ENCODE measurements at places on chromosomes 6 and 20. TPM values are rescaled to one million over a fixed set of nuclear protein-coding genes. Genes with fewer than 3 reads are reported as not detected.

DNA sequence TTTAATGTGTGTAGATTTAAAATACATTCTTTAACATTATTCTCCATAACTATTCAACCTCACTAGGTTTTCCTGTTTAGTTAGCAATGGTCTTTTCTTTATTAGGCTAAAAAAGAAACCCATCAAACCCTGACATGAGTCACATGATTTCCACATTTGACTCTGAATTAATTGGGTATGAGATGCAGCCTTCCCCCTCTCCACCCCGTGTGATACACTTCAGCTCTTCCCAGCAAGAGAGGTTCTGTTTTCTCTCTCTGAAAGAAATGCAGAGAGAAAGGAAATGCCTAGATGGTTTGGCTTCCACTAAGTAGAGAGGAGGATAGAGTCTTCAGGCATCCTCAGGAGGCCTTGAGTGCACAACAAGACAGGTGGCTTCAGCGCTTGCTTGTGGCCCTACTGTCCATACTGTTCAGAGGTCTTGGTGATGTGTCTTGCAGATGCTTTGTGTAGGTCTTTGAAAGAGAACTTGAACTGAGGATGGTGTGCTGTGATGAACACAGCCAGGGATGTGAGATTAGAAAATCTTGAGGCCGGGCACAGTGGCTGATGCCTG is 17.3 kb downstream of the FARS2 start:
- H3K27me3 ChIP-seq, result no peaks in the 10 kb centered on the region
- no peaks in the 10 kb centered on the region for H3K36me3 ChIP-seq
- no peak for DNase-seq
- no peak overlapping the region for H3K4me3 ChIP-seq
- no peak overlapping the region for H3K27ac ChIP-seq

DNA sequence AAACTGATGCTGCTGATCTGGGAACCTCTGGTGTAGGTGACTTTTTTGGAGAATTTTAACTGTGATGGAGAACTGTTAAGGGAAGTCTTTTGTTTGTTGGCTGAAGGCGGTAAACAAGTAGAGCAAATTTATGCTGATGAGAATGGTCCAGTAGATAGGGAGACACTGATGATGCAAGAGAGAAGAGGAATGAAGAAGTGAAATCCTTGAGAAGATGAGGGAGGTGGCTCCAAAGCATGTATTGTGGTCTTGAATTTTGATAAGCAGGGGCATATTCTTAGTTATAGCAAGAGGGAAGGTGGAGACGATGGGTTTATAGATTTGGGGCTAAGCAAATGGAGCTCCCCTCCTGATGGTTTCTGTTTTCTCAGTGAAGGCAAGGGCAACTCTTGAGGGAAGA is 22.0 kb downstream of the MAPK14 start:
- H3K4me1 ChIP-seq, result peaks cover 7% of the 10 kb centered on the region
- DNase-seq, result no peak
- H3K4me3 ChIP-seq, result no peak overlapping the region
- H3K27ac ChIP-seq, result 0 out of 2 replicates have a peak overlapping the region, but pooled peaks have one; percentile 10
- H3K27me3 ChIP-seq, result no peaks in the 10 kb centered on the region

DNA sequence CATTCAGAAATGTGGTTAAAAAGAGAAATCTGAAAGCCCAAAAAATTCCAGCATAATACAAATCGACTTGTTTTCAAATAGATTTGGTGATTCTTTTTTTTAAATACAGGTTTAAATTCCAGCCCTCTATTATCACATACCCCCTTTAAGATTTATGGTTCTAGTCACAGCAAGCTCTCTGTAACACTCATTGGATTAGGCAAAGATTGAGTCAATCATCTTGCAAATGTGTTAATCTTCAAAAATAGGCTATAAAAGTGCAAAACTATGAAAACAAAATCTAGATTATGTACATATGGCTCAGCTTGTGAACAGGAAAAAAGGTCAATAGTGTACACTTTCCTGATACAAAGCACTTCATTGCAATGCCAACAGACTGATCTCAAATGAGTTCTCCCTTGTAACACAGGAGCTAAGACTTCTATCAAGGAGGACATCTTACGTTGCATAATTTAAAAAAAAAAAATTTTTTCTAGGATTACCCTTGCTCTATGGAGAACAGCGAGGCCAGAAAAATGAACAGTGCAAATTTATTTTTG is 26.2 kb downstream of the ZNF217 start:
- H3K4me1 ChIP-seq, result no peaks in the 10 kb centered on the region
- no peaks in the 10 kb centered on the region for H3K27me3 ChIP-seq
- no peak overlapping the region for H3K27ac ChIP-seq
- H3K4me3 ChIP-seq, result no peak overlapping the region
- H3K36me3 ChIP-seq, result peaks cover 63% of the 10 kb centered on the region
- no peak for DNase-seq

GRCh38 chr6:68709882-68710281 is 74.8 kb downstream of the ADGRB3 start:
- no peaks in the 10 kb centered on the region for H3K4me1 ChIP-seq
- no peaks in the 10 kb centered on the region for H3K36me3 ChIP-seq
- DNase-seq, result no peak
- H3K27me3 ChIP-seq, result no peaks in the 10 kb centered on the region

- H3K36me3 ChIP-seq, result no peaks in the 10 kb centered on the region
- H3K27ac ChIP-seq, result no peak overlapping the region
- H3K4me1 ChIP-seq, result no peaks in the 10 kb centered on the region
- no peak for DNase-seq
Observed at GRCh38 chr6:35378261-35378660, 35.9 kb downstream of the PPARD start.

DNA sequence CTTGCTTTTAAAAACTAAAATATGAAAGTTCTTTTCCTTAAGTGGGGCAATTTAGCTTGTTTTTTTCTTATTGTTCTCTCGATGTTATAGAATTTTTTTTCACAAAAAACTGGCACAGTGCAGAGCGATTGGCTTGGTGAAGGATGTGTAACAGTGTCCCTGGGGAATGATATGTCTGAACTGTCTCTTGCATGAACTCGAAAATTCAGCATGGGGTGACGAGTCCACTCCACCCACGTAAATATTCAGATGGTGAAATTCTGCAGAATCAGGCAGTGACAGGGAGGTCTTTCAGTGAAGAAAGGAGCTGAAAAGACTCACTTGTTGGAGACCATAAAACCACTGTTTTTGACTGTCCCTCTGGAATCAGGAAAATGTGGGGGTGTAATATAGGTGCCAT is 505.3 kb downstream of the MMUT start:
- H3K27ac ChIP-seq, result no peak overlapping the region
- H3K27me3 ChIP-seq, result no peaks in the 10 kb centered on the region
- 0 out of 2 replicates have a peak, but pooled peaks cover 7% of the 10 kb centered on the region for H3K4me1 ChIP-seq
- no peaks in the 10 kb centered on the region for H3K36me3 ChIP-seq

DNA sequence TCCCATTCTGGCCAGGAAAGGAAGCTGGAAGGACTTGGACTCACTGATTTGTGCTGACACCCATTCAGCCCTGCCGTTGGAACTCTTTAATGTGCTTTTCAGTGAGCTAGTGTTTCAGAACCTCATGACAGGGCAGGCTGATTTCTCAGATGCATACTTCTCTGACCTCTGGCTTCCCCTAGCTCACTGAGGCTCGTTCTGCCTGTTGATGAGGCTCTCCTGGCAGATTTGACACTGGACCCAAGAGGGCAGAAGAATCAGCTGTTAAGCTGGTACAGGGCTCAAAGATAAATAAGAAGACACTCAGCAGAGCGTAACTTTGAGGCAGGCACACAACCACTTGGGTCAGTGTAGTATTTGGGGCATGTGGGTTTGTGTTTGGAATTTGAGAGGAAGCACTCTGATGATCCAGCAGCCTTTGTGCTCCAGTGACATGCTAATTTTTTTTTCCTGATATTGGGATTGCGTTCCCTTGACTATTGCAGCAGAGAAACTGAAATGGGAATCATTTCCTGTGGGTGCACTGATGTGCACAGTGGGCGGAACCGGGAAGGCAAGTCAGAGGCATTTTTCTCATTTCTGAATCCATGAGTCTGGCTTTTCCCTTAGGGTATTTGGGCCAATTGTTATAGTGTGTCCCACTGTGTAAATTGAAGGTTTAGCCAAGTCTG is 80.2 kb downstream of the CARMIL1 start:
- H3K4me1 ChIP-seq, result no peaks in the 10 kb centered on the region
- H3K27me3 ChIP-seq, result no peaks in the 10 kb centered on the region
- DNase-seq, result no peak

- peak overlapping the region; percentile 34 for H3K27ac ChIP-seq
- DNase-seq, result no peak
- H3K36me3 ChIP-seq, result peaks cover 19% of the 10 kb centered on the region
- H3K27me3 ChIP-seq, result no peaks in the 10 kb centered on the region
- H3K4me3 ChIP-seq, result peak overlapping the region; percentile 54
Observed at GRCh38 chr6:33633084-33633461, 12.0 kb downstream of the ITPR3 start.

DNA sequence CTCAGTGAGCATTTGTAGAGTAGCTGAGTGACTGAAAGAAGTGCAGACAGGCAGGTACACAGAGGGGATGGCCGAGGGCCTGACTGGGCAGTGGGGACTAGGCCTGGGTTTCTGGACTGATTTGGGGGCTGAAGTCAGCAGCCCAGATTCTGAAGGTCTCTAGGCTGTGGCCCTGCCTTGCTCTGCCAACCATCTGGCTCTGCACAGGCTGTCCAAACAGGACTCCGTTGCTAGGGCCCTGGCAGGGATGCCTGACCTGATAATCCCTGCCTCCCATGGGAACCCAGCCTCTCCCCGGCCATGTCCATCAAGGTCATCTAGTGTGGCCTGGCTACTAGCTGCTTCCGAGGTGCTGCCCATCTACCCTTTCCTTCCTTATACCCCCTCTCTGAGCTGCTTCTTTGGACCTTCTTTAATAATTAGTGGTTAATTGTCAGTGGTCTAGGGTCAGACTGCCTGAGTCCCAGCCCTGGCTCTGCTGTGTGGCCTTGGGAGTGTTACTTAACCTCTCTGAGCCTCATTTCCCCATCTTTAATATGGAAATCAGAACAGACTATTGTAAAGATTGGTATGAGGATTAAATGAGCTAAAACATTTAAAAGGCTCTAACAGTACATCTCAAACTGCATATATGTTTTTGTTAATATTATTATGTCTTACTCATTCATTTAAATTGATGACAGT is 137.9 kb downstream of the VEGFA start:
- no peak overlapping the region for H3K4me3 ChIP-seq
- H3K4me1 ChIP-seq, result peaks cover 18% of the 10 kb centered on the region
- no peaks in the 10 kb centered on the region for H3K36me3 ChIP-seq

The PLCB1 gene
- not detected for total RNA-seq

The SEL1L2 gene
- total RNA-seq, result not detected

The BCAS4 gene
- 12.4 TPM for total RNA-seq

The ZKSCAN3 gene
- total RNA-seq, result 6.2 TPM

The FRK gene
- 14.4 TPM for total RNA-seq

Measured in PC-9 (cell line).